ENCODE measurements at places on chromosomes 4 and X. TPM values are rescaled to one million over a fixed set of nuclear protein-coding genes. Genes with fewer than 3 reads are reported as not detected.

GRCh38 chr4:150862829-150863228 lies 152.3 kb downstream of the LRBA start:
- no peaks in the 10 kb centered on the region for H3K27me3 ChIP-seq

- H3K4me1 ChIP-seq: no peaks in the 10 kb centered on the region
- DNase-seq: no peak
- H3K27me3 ChIP-seq: no peaks in the 10 kb centered on the region
- H3K4me3 ChIP-seq: no peak overlapping the region
- H3K36me3 ChIP-seq: no peaks in the 10 kb centered on the region
These were observed 19.6 kb downstream of the ACSL1 start for GRCh38 chr4:184806229-184806550.

DNA sequence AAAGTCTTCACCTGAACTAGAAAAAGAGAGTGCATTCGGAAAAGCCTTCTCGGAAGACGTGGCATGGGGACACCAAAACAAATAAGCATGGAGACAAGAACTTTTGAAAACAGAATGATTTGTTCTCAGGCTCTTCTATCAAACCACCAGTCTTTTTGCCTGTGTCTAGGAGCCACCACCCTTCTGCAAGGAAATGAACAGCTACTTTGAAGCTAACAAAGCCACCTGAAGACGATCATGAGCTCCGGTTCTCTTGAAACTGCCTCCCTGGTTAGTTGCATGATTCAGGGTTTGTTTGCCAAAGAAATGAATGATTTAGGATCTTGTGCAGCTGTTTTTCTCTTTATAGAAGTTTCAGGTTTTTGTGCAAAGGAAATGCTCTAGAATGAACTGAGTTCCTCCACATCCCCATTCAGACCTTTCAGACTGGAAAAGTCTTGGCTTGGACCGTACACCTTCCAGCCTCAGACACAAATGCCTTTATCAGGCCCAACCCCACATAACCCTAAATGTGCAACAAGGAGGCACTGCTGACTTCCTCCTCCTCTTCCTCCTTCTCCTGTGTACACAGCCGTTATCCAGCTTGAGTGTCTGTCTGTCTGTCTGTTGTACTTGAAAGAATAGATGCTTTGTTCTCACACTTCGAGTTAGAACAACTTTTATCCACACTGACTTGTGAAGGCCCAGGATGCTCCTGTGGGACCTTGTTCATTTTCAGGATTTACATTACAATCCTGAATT lies 334.8 kb upstream of the KLF3 start:
- no peaks in the 10 kb centered on the region for H3K36me3 ChIP-seq
- H3K27ac ChIP-seq: no peak overlapping the region
- DNase-seq: no peak
- H3K4me1 ChIP-seq: no peaks in the 10 kb centered on the region

DNA sequence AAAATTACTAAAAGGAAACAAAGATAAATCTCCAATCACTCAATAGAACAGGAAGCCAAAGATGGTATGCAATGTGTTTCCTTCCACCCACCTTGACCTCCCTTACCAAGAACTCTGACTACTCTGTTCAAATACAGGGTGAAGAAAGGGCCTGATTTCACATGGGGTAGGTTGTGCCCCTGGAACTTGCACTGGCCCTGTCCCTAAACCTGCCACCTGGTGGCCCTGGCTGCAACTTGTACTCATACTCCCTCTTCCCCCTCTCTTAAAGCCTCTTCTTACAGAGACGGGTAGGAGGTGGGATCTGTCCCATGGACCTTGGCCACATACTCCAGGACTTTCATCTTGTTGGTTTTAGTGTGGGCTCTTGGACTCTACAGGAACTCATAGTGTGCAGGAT lies 17.3 kb upstream of the TMEM185A start:
- DNase-seq: no peak
- no peaks in the 10 kb centered on the region for H3K4me1 ChIP-seq
- no peaks in the 10 kb centered on the region for H3K36me3 ChIP-seq
- no peak overlapping the region for H3K27ac ChIP-seq

DNA sequence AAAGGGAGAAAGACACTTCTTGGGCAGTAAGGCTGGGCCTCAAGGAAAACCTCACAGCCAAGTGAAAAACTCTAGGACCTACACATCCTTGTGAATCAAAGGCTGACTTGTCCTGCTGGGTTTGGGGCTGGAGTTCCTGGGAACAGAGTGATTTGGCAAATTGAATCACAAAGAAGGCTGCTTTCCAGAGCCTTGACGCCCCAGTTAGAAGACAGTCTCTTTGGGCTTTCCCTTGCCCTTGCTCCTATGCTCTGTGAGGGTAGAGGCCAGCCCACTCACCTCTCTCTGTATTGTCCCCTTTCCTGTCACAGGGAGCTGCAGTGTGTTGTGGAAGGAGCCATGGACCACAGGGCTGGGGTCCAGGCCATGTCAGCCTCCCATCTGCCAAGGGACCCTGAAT lies 9.6 kb downstream of the AMER1 start:
- no peaks in the 10 kb centered on the region for H3K4me1 ChIP-seq
- peaks cover 3% of the 10 kb centered on the region for H3K36me3 ChIP-seq
- no peak overlapping the region for H3K4me3 ChIP-seq
- no peak overlapping the region for H3K27ac ChIP-seq
- H3K27me3 ChIP-seq: no peaks in the 10 kb centered on the region
- DNase-seq: no peak

DNA sequence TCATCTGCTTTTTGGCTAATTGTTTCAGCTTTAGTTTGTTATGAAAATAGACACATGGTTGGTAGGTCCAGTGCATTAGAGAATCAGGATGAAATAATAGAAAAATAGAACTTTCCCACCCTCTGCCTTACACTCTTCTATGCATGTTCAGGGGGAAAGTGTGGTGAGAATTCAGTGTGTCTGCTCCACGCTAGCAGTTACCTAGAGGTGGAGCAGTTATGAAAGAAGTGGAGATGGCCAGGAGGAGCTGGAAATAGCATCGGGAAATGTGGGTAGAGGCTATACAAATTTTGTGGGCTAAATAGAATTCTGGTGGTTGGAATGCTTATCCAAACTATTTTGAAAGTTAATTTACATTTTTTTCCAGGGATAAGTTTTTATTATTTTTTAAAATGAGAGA lies 91.4 kb upstream of the MAD2L1 start:
- H3K36me3 ChIP-seq: no peaks in the 10 kb centered on the region
- no peak overlapping the region for H3K4me3 ChIP-seq
- no peaks in the 10 kb centered on the region for H3K27me3 ChIP-seq
- no peaks in the 10 kb centered on the region for H3K4me1 ChIP-seq

GRCh38 chrX:103404231-103405008 lies 28.1 kb downstream of the BEX3 start:
- peak overlapping the region; percentile 94 for H3K27ac ChIP-seq
- no peaks in the 10 kb centered on the region for H3K36me3 ChIP-seq
- peak; percentile 88 for DNase-seq
- peaks cover 3% of the 10 kb centered on the region for H3K4me1 ChIP-seq
- peak overlapping the region; percentile 55 for H3K4me3 ChIP-seq

The KLKB1 gene
- total RNA-seq: 0.26 TPM

DNA sequence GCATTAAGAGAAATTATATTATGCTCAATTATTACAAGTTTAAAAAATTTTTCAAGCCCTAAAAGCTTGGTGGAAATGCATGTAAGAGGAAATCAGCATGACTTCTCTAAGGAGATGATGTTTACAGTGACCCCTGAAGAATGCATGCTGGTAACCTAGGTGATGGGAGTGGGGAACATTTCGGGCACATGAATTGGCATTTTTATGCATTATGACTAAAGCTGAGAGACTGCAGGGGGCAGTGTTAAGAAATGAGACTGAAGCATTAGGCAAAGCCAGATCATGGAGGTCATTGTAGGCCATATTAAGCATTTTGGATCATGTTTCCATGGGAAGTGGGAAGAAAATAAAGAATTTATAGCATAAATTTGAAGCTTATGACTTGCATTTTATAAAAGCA lies 421.3 kb downstream of the FAT4 start:
- H3K4me1 ChIP-seq: peaks cover 3% of the 10 kb centered on the region
- no peak overlapping the region for H3K4me3 ChIP-seq
- H3K36me3 ChIP-seq: no peaks in the 10 kb centered on the region
- H3K27ac ChIP-seq: no peak overlapping the region
- peak; percentile 54 for DNase-seq
- no peaks in the 10 kb centered on the region for H3K27me3 ChIP-seq

GRCh38 chr4:108651014-108651791 lies 804 bp downstream of the OSTC start:
- peak overlapping the region; percentile 89 for H3K27ac ChIP-seq
- H3K4me1 ChIP-seq: peaks cover 3% of the 10 kb centered on the region
- DNase-seq: peak; percentile 73

- no peaks in the 10 kb centered on the region for H3K4me1 ChIP-seq
- H3K27me3 ChIP-seq: no peaks in the 10 kb centered on the region
- no peak for DNase-seq
- H3K27ac ChIP-seq: no peak overlapping the region
- H3K4me3 ChIP-seq: no peak overlapping the region
These were observed 341.6 kb downstream of the FSTL5 start for GRCh38 chr4:161822174-161822573.

The MAGEA12 gene
- total RNA-seq: not detected

The PDZD4 gene
- total RNA-seq: 0.26 TPM

DNA sequence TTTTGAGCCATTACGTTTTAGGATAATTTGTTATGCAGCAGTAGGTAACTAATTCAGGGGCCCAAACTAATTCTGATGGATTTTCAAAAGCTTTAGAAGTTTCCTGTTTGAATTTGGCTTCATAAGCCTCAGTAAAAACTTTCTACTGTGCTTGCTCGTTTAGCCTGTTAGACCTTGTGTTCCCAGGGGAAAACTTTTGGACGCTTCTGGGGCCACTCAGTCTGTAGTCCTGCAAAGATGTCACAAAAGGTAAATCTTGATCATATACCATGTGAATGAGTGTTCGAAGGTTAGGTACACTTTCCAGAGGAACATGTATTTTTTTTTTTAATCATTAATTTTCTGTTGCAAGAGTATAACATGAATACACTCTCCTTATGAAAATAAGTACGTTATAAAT lies 70.7 kb downstream of the SUPT20HL2 start:
- no peaks in the 10 kb centered on the region for H3K4me1 ChIP-seq
- no peak for DNase-seq
- no peaks in the 10 kb centered on the region for H3K27me3 ChIP-seq

GRCh38 chrX:154040307-154040756 lies 20.6 kb upstream of the IRAK1 start:
- DNase-seq: peak; percentile 66
- H3K4me1 ChIP-seq: peaks cover 15% of the 10 kb centered on the region
- no peaks in the 10 kb centered on the region for H3K27me3 ChIP-seq
- H3K27ac ChIP-seq: peak overlapping the region; percentile 85

DNA sequence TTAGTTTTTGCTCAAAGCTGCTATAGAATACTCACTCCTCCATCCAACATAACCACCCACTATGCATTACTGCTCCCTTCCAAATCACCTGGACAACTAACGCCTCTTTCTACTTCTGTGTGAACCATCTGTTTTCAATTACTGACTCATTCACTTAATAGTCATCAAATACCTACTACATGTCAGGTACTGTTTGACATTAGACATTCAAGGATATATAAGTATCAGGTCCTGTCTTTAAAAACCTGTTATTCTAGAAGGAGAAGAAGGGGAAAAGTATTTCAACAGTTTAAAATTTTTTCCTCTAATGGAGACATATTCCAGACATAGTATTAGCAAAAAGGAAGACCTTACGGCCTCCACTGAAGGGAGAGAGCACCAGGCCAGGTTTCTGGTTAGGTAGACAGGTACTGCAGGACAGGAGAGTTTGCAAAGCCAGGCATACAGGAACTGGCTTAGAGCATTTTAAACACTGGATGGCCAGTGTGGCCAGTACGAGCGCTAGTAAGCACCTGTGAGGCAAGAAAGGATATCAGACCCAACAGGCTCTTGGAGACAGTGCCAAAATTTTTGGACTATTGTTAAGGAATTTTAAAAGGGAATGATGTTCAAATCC lies 39.0 kb downstream of the SH3RF1 start:
- H3K36me3 ChIP-seq: no peaks in the 10 kb centered on the region
- no peak overlapping the region for H3K27ac ChIP-seq
- no peaks in the 10 kb centered on the region for H3K27me3 ChIP-seq
- H3K4me1 ChIP-seq: peaks cover 7% of the 10 kb centered on the region

DNA sequence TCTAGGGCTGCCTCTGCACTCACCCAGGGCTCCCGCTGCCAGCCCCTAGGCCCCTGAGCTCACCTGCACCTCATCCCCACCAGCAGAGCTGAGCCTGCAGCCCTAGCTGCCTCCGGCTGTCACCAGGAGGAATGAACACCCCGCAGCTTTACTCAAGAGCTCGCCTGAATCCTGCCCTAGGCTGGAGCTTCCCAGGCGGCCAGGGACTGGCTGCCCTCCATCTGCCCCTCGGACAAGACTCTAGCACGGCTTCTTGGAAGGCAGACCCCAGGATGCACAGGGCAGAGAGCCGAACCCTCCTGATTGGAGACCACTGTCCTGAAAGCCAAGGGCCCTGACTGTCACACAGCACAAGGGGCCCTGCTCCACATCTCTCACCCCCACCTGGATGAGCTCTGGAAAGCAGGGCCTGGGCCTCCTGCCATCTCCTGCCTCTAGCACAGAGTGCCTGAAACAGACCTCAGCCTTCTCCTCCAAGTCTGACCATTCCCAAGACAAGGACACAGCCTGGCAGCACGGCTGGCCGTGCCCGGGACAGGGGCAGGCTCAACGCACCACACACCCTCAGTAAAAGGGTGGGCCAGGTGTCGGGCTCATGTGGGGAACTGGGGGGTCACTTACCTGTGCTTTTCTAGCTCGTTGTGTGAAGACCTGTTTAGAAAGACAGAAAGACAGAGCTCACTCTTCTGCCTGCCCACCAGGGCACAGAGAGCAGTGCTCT lies 4.4 kb downstream of the MXD4 start:
- H3K27ac ChIP-seq: no peak overlapping the region
- H3K27me3 ChIP-seq: no peaks in the 10 kb centered on the region
- H3K4me1 ChIP-seq: peaks cover 11% of the 10 kb centered on the region
- DNase-seq: no peak
- peaks cover 12% of the 10 kb centered on the region for H3K36me3 ChIP-seq

DNA sequence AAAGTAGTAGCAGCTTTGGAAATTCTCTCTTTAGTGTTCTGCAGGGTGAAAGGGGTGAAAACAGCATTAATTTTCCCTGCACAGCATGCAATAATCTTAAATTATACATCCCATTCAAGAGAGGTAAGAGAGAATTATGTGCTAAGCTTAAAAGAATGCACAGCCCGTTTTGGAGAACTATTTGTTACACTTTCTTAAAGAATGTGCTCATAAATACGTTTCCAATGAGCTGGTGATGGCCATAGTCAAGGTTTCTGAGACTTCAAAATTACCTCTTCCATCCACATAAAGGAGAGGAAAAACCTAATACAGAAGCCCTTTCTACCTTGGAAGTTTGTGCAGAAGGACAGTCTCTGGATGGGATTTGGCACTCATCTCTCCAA lies 766.7 kb upstream of the TENM3 start:
- no peaks in the 10 kb centered on the region for H3K27me3 ChIP-seq
- no peak overlapping the region for H3K27ac ChIP-seq
- no peak overlapping the region for H3K4me3 ChIP-seq
- H3K4me1 ChIP-seq: no peaks in the 10 kb centered on the region

All from fibroblast of lung (primary cell).